ENCODE measurements at places on chromosomes 13 and 19.

DNA sequence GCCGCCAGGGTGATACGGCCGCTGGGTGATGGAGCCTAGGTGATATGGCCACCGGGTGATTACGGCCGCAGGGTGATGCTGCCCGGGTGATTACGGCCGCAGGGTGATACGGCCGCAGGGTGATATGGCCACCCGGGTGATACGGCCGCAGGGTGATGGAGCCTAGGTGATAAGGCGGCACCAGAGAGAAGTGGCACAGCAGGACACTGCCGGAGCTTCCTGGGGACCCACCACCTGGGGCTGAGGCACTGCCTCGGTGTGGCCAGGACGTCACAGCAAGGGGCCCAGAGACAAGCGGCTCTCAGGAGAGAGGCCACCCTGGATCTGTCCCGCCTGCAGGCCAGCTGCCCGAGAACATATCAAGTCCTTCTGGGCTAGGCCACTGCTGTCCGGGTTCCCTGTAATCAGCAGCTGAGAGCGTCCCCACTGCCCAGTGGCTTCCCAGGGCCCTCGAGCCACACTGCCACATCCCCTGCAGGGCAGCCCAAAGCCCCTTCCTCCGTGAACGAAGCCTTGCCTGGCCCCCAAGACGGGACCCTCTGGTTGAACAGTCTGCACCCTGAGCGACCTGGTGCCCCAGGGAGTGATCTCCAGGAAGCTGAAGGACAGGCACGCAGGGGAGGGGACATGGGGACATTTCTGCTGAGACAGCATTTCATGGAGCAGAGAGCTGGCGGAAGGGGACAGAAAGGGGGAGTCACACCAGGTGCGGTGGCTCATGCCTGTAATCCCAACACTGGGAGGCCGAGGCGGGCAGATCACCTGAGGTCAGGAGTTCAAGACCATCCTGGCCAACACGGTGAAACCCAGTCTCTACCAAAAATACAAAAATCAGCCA, 22.1 kb downstream of the ZNF787 start:
- DNase-seq, result no peak

- DNase-seq, result no peak
These were observed 49.3 kb downstream of the DLEU7 start for GRCh38 chr13:50794226-50794625.

DNA sequence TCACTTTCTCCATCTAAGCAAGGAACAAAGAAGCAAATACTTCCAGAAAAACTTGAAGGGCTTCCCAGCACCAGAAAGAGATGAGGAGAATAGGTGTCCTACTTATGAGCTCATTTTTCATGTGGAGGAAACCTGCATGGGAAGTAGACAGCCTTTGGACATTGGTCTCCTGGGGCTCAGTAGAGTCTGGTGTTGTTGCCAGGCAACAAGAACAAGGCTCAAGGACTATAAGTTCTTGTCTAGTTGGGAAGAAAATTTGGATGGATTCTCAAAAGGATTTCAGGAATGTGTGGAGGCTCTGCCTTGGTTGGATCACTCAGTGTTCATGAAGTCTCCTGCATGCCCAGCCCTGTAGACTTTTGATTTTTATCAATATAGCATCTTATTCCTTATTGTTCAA, 84.5 kb downstream of the MBNL2 start:
- no peak for DNase-seq

- no peak for DNase-seq
These were observed 637 bp upstream of the PDS5B start for GRCh38 chr13:32585550-32586079.

DNA sequence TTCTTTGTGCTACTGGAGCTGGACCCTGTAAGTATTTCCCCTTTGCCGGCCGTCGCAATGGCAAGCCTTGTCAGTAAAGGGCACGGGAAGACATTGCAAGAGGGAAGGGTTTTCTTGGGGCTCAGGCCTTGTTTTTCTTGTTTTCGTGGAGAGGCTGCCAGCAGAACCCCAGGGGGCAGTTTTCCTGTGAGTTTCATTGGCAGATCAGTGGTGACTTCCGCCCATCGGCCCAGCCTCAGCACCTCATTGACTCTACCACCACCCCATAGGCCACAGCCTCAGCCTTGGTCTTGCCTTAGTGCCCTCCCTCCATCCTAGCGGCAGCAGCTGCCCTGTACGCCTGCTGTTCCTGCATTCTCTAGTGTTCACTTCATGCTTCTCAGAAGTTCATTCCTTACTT, 61.5 kb downstream of the GJA3 start:
- DNase-seq, result no peak

DNA sequence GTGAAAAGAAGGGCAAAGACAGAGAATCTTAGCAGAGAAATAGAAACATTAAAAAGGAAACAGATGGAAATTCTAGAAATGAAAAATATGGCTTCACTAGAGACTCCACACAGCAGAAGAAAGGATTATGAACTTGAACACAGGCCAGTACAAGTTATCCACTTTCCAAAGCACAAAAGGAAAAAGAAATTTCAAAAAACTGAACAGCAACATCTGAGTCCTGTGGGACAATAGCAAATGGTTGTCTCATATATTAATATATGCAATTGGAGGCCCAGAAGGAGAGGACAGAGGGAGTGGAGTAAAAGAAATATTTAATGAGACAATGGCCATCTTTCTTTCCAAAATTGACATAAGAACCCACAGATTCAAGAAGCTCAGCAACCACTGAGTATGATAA, 141.7 kb upstream of the GJB6 start:
- DNase-seq, result no peak

DNA sequence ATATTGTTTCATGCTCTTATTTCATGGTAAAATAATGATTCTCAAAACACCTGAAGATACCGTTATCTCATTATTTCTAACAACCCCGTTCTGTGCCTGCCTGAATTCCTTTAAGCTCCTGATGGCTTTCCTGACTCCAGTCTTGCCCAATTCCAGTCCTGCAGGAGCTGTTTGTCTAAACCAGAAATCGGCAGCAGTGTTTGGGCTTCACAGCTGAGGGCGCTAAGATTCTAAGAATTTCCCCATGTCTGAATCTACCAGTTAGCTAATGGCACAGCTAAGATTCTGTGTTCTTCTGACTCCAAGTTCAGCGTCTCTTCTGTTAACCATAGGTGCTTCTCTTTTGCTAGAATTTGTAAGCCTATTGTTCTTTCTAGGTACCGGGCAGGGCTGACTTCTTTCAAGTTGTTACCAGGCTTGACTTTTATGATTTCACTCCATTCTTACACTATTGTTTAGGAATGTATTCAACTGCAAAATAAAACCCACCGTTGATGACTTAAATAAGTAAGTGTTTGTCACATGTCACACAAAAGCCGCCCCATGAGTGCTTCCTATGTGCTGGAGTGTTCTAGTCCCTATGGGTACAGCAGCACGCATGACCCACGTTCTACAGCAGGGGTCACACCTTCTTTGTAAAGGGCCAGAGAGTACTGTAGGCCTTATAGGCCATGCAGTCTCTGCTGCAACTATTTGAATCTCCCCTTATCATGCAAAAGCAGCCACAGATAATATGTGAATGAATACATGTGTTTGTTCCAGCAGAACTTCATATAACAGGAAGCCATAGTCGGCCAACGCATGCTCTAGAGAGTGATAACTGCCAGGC, 168.3 kb upstream of the RNF113B start:
- no peak for DNase-seq

DNA sequence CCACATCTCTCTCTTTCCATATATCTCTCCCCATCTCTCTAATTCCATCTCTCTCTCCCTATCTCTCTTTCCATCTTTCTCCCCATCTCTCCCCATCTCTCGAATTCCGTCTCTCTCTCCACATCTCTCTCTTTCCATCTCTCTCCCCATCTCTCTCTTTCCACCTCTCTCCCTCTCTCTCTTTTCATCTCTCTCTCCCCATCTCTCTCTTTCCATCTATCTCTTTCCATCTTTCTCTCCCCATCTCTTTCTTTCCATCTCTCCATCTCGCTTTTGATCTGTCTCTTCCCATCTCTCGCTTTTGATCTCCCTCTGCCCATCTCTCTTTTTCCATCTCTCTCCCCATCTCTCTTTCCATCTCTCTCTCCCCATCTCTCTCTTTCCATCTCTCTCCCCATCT, 25.6 kb downstream of the ADGRE3 start:
- DNase-seq, result no peak

DNA sequence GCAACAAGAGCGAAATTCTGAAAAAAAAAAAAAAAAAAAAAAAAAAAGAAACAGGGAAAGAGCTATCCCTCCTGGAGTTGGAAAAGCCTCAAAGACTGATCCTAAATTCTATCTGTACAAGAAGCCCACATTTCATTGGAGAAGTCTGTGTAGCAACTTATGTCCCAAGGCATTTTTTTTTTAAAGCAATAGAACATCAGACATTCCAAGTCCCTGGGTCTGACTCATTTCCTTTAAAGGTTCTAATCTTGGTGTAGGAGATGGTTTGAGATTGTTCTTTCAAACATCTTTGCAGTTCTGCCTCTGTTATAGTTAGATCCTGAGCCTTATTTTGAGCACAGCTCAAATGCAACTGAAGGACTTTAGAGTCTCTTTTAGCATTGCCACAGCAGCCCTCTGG, 706.5 kb upstream of the MIR17HG start:
- DNase-seq, result no peak

GRCh38 chr13:41562083-41562482, 104.7 kb downstream of the RGCC start:
- peak; percentile 72 for DNase-seq

- DNase-seq, result no peak
These were observed 1.1 kb upstream of the EPN1 start for GRCh38 chr19:55673889-55674288.

- DNase-seq, result no peak
These were observed 10.4 kb downstream of the UPF1 start for GRCh38 chr19:18842166-18842565.

- DNase-seq, result no peak
These were observed 34.1 kb upstream of the TFDP1 start for GRCh38 chr13:113550453-113550852.

- DNase-seq, result no peak
These were observed 12.1 kb downstream of the HIPK4 start for GRCh38 chr19:40377876-40378385.

DNA sequence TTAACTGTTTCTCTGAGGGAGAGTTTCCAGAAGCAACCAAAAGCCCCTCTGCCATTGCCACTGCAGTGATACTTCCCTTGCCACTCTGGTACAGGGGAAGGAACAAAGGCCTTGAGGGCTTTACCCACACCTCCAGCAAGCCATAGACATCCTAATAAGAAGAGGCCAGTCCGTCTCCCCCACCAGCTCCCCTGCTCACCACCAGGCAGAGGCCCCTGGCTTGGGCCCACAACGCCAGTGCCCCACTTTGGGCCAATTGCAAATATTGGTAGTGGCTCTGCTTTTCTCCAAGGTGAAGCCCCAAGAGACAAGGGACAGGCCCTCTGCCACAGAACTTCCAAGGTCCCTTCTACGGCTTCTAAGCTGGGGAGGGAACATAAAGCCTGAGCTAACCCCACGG, 833.0 kb downstream of the DACH1 start:
- no peak for DNase-seq

DNA sequence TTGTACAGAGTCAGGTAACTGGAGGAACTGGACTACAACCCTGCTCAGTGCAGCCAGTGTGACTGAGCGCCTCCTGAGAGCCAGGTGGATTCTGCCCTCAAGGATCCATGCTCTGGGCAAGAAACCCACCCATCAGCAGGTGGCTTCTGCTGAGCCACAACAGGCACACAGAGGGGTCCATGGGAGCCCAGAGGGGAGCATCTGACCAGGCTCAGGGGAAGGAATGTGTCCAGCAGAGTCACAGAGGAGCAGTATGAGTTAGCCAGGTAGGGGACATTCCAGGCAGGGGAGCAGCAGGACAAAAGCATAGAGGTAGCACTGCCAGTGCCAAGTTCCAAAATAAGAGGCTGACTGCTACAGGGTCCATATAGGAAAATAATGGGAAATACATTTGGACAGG, 19.9 kb downstream of the DHRS12 start:
- no peak for DNase-seq

- DNase-seq, result peak; percentile 94
These were observed 761 bp upstream of the PPP1R13L start for GRCh38 chr19:45405435-45406225.

GRCh38 chr19:4360641-4361151, 17.3 kb downstream of the MPND start:
- DNase-seq, result no peak

- no peak for DNase-seq
These were observed 65.0 kb downstream of the DOCK9 start for GRCh38 chr13:98912846-98913245.
